ENCODE measurements at places on chromosomes 1 and 21. TPM values are rescaled to one million over a fixed set of nuclear protein-coding genes. Genes with fewer than 3 reads are reported as not detected.

Gene TFAP2E
- 0.97 TPM for total RNA-seq

Gene RHBDL2
- total RNA-seq: not detected

Gene PLXNA2
- not detected for total RNA-seq

Gene LAMB3
- 7.2 TPM for total RNA-seq

Gene LCE3E
- not detected for total RNA-seq

Gene HIVEP3
- 27.6 TPM for total RNA-seq

Gene PDE9A
- 6.9 TPM for total RNA-seq

Gene MXRA8
- not detected for total RNA-seq

Gene OR2T35
- total RNA-seq: not detected

Gene CC2D1B
- total RNA-seq: 39.8 TPM

Gene NOTCH2
- 95.1 TPM for total RNA-seq

Gene CEP104
- 17.8 TPM for total RNA-seq

GRCh38 chr1:1298861-1299685 lies 8.7 kb downstream of the ACAP3 start:
- ATAC-seq: no peak

GRCh38 chr1:59976194-59977074 lies 49.9 kb upstream of the CYP2J2 start:
- ATAC-seq: no peak

- ATAC-seq: peak; percentile 93
Measured at GRCh38 chr1:65213271-65214023, 65.4 kb downstream of the AK4 start.

DNA sequence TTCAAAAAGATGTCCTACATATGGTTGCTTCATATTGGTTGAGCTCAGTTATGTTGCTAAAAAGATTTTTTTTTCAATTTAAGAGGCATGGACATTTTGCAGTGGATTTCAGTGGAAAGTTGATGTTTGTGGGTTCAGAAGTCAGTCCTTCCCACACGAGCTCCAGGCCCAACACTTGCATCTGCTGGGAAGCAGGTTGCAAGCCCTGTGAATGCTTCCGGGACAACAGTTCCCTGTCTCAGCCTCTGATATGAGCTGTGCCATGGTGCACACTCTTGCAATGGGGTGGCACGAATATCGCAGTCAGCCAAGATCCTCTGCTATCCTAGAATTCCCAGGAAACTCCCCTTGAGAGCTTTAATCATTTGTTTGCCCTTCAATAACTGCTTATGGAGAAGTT lies 30.3 kb upstream of the ABCG1 start:
- no peak for ATAC-seq

- no peak for ATAC-seq
Measured at GRCh38 chr21:43370888-43371570, 55.9 kb downstream of the SIK1 start.

- ATAC-seq: no peak
Measured at GRCh38 chr1:3292051-3292722, 162.3 kb upstream of the ARHGEF16 start.

- no peak for ATAC-seq
Measured at GRCh38 chr1:6635910-6636760, 11.5 kb downstream of the THAP3 start.

- ATAC-seq: peak; percentile 54
Measured at GRCh38 chr1:235887676-235888075, 21.0 kb upstream of the LYST start.

GRCh38 chr21:44734026-44734745 lies 22.8 kb upstream of the TSPEAR start:
- ATAC-seq: no peak

DNA sequence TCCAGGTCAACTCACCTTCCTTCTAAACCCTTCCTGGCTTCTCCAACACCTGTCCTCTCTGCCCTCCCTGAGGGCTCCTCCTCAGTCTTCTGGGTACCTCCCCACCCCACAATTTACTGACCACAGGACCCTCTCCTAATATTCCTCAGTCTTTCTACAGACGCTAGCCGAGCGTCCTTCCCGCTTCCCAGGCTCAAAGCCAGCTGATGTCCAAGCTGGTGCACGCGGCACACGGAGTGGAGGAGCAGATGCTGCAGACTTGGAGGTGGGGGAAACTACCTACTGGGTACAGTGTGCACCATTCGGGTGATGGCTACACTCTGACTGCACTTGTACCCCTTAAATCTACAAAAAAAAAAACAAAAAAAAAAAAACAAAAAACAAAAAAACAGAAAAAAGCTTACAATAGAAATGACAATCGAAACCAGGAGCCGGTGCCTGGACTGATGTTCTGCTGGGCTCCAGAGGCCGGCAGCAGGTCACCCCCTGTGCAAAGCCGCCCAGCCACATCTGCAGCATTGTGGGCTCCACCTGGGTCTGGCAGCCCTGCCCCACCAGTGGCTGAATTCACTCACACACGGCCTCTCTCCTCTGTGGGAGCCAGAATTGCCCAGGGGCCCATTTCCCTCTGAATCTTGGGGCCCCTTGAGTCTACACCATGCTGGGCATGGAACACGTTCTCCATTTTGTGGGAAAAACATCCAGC lies 7.0 kb downstream of the TRIM11 start:
- ATAC-seq: no peak

GRCh38 chr1:83961571-83962295 lies 37.2 kb downstream of the TTLL7 start:
- ATAC-seq: no peak

Measured in activated T-helper 17 cell treated with anti-CD3 and anti-CD28 coated beads, Interleukin-2, amount 50 U/mL, for 72 hours (primary cell).